Fibroblast of skin of back (primary cell): ENCODE measurements at places on chromosomes 12 and 14.

- peak; percentile 8 for DNase-seq
Observed at GRCh38 chr14:103057028-103057371, 349 bp downstream of the CDC42BPB start.

GRCh38 chr12:29286081-29286790, 94.7 kb downstream of the ERGIC2 start:
- peak; percentile 80 for DNase-seq

- DNase-seq: peak; percentile 60
Observed at GRCh38 chr14:74516451-74517160, 23.0 kb downstream of the ISCA2 start.

GRCh38 chr12:4044101-4044500, 170.9 kb upstream of the PARP11 start:
- DNase-seq: no peak

GRCh38 chr12:77682488-77682887, 148.2 kb upstream of the NAV3 start:
- DNase-seq: no peak

- DNase-seq: no peak
Observed at GRCh38 chr12:5206401-5207175, 162.9 kb downstream of the KCNA5 start.

DNA sequence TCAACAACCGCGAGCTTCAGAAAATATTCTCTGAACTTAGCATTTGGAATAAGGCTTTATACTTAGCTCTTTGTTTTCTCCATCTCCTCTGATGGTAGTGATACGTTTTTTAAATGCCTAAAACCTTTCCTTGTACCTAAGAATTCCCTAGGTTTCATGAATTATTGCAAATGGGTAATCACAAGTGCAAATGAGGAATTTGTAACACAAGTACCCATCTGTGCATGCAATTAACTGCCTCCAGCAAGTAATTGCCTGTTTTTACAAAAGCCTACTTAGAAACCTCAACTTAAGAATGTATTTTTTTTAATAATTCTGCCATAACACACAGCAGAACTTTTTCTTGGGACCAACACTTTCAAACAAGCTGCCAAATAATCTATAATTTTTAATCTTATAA, 149.2 kb downstream of the PHLDA1 start:
- no peak for DNase-seq

DNA sequence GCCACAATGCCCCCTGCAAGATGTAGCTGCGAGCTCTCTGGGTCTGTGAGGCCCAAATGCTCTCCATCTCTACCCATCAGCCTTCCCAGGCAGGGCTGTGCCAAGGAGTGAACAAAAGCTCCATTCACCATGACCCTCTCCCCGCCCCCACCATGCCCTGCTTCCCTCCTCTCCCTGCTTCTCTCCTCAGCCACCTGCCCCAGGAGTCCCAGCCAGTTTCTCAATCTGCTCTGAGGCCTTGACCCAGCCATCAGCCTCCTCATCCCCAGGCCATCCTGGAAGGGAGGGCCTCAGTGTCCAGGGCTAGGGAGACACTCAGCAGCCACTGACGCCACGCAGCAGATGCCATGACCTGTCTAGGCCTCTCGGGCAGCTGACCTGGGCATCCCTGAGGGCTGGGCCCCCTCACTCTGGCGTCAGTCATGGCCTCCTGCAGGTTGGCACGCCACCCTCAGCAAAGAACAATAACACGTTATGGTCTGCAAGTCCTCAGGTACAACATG, 8.5 kb upstream of the KRT5 start:
- DNase-seq: no peak

GRCh38 chr12:91633206-91633605, 450.6 kb upstream of the DCN start:
- no peak for DNase-seq

DNA sequence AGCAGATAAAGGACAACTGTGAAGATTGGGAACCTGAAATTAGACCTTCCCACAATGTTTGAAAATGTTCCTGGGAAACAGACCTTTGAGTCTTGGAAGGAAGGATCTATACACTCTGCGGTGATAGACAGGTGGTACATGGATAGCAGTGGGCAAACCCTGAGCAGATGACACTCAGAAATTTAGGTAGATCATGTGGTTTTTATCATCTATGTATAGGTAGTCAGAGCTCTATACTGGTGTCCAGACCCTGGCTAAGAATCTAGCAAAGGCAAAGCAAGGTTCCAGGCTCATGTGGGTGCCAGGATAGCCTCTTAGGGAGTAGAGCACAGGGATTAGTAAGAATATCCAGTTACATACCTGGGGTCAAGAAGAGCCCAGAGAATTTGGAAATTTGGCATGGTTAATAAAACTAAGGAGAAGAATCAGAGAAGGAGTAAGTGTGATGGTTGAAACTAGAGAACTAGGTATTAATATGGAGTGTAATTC, 331.2 kb upstream of the FBXO33 start:
- no peak for DNase-seq

DNA sequence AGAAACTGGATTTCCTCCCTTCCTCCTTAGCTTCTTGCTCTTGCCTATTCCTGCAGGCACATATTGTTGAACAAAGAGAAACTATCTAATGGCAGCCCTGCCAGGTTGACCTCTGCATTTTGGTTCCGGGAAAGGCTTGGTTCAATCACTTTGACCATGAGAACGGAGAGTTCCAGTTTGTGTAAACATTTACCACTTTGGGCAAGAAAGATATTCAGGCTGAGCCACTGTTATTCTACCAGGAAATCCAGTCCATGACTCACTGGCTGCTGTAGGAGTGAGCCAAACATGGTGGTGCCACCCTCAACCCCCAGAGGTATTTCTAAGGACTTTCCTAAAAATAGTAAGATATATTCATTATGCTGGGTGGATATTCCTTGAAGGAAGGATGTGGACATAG, 242.2 kb upstream of the OR4E1 start:
- DNase-seq: peak; percentile 3

- no peak for DNase-seq
Observed at GRCh38 chr14:71399057-71399487, 491.8 kb downstream of the PCNX1 start.

DNA sequence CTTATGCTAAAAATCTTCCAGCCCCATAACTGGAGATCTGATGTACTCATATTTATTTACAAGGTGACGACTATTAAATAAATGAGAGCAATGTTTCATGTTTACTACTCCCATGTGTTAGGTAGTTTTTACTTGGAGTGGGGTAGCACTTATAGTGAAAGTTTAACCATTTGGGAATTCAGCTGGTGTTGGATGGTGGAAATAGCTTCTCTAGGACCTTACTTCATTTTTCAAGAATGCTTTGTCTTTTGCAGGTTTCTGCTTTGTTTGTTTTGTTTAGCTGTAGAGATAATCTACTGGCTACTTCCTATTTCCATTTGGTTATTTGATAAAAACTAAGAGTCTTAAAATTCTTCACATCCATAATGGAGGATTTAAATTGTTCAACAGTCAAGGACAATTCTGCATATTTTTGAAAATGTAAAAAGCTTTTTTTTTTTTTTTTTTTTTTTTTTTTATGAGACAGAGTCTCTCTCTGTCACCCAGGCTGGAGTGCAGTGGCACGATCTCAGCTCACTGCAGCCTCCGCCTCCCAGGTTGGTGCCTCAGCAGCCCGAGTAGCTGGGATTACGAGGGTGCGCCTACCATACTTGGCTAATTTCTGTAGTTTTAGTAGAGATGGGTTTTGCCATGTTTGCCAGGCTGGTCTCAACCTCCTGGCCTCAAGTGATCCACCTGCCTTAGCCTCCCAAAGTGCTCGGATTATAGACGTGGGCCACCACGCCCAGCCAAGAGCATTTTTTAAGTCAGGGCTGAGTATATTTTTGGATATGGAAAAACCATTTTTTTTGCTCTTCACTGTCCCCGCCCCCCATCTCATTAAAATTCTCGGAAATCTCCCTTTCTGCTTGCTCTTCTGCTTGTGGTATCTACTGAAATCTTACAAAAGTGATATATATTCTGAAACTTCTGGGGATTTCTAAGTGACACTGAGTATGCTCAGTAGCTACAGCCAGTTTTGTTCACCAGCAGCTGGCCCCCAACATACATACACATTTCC, 1.4 kb upstream of the ABCD2 start:
- DNase-seq: no peak

- DNase-seq: peak; percentile 22
Observed at GRCh38 chr12:25796523-25797000, 161.9 kb upstream of the RASSF8 start.

DNA sequence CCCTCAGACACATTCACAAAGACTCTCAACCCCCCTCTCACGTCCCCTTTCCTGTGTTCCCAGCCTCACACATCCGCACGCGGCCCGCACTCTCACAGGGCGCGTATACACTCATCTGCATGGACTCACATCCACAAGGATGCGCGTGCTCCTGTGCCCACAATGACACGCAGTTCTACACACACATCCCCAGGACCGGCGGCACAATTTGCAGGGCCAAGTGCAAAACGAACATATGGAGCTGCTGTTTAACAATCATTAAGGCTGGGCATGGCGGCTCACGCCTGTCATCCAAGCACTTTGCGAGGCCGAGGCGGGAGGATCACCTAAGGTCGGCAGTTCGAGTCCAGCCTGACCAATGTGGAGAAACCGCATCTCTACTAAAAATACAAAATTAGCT, 36.4 kb upstream of the EML1 start:
- no peak for DNase-seq

GRCh38 chr14:30559638-30560091, 707 bp downstream of the G2E3 start:
- peak; percentile 59 for DNase-seq

DNA sequence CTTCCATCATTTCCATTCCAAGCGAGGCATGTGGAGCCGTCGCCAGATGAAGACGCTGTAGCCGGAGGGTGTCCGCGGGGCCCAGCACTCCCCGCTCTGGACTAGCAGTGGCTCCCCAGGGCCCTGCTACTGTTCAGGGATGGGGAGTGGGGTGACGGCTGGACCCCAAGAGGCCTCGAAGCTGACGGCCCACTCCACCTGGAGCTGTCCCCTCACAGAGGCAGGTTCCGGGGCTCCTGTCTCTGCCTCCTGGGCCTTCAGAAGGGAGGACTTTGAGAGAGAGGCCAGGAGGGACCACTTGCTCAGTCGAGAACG, 101.6 kb downstream of the B4GALNT3 start:
- DNase-seq: no peak

DNA sequence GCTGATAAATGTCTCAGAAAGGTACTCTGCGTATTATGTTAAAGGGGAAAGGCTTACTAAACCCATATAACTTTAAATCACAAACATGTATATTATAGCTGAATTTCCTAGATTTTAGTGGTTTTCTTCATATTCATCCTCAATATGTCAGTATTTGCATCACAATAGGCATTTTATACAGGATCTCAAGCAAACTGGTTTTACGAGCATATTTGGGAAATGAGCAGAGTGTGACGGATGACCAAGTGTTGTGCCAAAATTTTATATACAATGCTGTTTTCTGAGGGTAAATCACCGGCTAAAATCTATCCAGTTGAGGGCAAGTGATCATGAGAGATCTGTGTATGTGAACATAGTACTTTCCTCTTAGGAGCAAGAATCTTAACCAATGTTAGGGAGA, 8.4 kb downstream of the CPM start:
- DNase-seq: no peak

DNA sequence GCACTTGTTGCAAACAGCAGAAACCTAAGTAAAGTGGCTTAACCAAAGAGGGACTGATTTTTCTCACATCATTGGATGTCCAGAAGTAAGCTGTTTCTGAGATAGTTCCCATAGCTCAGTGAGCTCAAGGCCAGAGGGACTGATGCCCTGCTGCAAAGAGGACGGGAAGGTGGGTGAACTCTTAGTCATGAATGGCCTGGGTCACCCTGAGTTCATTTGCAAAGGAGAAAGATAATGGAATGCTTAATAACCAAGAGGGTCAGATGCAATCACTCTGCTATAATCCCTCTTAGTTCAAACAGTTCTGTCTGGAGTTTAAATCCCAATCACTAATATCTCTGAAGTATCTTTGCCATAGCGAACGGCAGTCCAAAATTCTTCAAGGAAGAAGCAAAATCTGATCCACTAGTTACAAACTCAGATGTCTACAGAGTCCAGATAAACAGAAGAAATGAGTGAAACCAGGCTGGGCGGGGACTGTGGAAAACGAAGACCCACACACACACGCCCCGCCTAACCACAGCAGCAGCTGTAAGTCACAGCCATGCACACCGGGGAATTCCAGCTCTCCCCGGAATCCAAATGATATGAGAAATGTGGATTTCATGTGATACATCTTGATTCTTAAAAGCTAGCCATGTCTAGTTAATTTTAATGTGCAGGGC, 289.5 kb downstream of the TMEM132D start:
- DNase-seq: peak; percentile 79

- DNase-seq: peak; percentile 55
Observed at GRCh38 chr14:88426271-88426670, 40.8 kb downstream of the SPATA7 start.

DNA sequence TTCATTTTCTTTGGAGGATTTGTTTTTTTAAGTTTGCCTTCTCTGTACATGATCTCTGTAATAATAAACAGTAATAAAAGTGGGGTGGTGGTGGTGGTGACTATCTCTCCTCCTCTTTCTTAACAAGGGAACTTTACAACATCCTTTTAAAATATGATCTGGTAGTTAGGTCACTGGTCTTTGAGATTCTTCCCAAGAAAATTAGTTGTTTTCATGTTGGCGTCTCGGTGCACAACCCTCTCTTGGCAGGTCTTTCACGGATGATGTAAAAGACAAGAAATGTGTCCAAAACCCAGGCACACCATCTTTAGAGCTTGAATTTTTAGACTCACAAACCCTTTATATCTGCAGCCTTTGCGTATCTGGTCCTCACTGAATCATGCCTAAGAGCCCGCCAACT, 488.5 kb upstream of the TBX3 start:
- DNase-seq: no peak

DNA sequence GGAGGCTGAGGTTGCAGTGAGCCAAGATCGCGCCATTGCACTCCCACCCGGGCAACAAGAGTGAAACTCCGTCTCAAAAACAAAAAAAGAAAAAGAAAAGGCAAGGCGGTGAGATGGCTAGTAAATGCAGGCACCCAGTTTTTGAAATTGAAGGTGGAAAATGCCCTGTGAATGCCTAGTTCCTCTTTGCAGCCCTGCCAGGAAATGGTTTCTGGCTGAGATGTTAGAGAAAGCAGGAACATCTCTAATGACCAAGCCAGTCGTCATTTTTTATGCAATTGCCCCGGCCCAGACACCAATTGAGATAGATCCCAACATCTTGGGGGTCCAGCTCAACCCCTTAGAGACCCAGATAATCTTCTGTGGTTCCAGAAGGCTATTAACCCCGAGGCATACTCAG, 17.0 kb downstream of the SLC8A3 start:
- DNase-seq: no peak

GRCh38 chr14:101369194-101369915, 191.9 kb upstream of the DIO3 start:
- no peak for DNase-seq
